ENCODE measurements at places on chromosomes 5 and 9. TPM values are rescaled to one million over a fixed set of nuclear protein-coding genes. Genes with fewer than 3 reads are reported as not detected.
A peak's percentile ranks its signal among the peaks of the same experiment; 100 is the strongest.

DNA sequence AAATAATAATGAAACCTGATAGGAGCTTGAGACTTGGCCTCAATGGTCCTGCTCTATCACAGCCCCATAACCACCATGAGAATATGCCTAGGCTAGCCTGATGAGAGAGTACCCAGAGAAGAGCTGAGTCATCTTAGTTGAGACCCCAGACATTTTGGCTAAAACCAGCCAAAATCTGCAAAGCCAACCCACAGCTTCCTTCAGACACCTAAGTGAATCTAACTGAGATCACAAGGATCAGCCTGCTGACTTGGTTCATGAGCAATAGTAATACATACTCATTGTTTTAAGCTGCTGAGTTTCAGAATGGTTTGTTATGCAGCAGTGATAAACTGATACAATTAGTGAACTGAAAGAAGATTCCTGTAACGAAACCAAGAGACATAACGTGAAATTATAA, 473.7 kb upstream of the PTGER4 start:
- H3K27me3 ChIP-seq: no peaks in the 10 kb centered on the region
- no peaks in the 10 kb centered on the region for H3K36me3 ChIP-seq
- H3K4me3 ChIP-seq: no peak overlapping the region
- no peak for DNase-seq
- no peak overlapping the region for H3K27ac ChIP-seq
- H3K4me1 ChIP-seq: peaks cover 4% of the 10 kb centered on the region

Gene CATSPER3
- 0.67 TPM for polyA plus RNA-seq

Gene NSG2
- not detected for polyA plus RNA-seq

Gene RUSC2
- polyA plus RNA-seq: not detected

DNA sequence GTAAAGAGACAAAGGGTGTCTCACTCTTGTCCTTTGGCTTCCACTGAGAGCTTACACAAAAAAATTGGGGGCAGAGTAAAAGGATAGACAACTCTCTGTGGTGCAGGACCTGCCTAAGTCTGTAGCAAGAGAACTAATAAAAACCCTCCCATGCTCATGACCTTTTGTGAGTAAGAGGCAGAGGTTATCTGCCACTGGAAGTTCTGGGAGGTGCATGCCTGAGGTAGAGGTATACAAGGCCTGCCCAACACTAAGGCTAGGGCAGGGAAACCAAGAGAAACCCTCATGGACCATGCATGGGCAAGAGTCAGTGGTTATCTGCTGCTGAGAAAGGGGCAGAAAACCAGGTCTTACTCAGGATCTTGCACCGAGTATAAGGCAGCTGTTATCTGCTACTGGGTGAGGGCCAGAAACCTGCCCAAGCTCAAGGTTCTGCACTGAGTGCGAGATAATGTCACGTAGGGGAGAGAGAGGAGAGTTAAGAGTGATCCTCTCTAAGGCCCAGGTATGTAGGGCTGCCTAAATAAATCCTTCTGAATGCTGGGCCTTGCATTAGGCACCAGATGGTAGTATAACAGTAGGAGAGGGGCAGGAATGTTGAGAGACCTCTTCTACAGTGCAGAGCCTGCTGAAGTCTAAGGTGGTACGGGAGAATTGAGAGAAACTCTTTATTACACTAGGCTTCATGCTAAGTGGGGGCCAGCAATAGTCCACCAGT, 143.4 kb downstream of the MACROH2A1 start:
- H3K27ac ChIP-seq: no peak overlapping the region
- H3K4me3 ChIP-seq: no peak overlapping the region
- H3K36me3 ChIP-seq: peaks cover 3% of the 10 kb centered on the region
- H3K27me3 ChIP-seq: peaks cover 4% of the 10 kb centered on the region
- no peaks in the 10 kb centered on the region for H3K4me1 ChIP-seq

DNA sequence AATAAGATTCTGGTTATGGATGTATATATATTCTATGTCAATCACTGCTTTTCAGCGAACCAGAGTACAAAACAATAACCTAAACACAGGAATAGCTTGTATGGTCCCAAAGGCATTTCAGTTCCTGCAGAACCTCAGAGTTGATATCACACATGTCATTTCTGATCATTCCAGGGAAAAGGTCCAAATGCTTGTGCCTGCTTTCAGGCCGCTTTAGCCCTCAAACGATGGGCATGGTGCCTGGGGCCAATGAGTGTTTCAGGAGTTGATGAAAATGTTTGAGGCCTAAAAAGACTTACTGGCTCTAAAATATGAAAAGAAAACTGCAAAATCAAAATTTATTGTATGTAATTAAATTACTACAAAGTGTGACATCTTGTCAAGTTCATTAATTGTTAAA, 22.8 kb downstream of the ANGPTL2 start:
- no peak for DNase-seq
- H3K4me3 ChIP-seq: no peak overlapping the region
- no peaks in the 10 kb centered on the region for H3K36me3 ChIP-seq
- no peak overlapping the region for H3K27ac ChIP-seq
- H3K4me1 ChIP-seq: no peaks in the 10 kb centered on the region

Gene OSMR
- 0.18 TPM for polyA plus RNA-seq

DNA sequence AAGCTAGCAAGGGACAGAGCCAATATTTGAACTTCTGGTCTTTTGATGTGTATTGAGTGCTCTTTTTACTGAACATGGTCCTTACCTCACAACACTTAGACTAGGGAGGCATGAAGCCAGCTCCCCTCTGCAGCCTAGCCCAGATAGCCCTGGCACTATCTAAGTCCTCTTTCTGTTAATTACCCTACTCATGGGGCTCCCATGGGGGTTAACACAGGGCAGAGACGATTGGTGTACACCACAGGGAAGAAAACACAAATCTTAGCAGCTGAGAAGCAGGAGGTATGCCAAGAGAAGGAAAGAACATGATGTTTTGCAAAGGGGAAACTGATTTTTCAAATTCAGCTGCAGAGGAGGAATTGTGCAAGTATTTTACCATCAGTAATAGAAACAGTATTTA, 383.8 kb downstream of the TMEM232 start:
- H3K27ac ChIP-seq: peak overlapping the region; percentile 22
- H3K4me3 ChIP-seq: no peak overlapping the region
- no peak for DNase-seq
- no peaks in the 10 kb centered on the region for H3K36me3 ChIP-seq

GRCh38 chr5:56950626-56951125, 1.2 kb downstream of the MIER3 start:
- H3K4me3 ChIP-seq: peak overlapping the region; percentile 91
- peak overlapping the region; percentile 92 for H3K27ac ChIP-seq

DNA sequence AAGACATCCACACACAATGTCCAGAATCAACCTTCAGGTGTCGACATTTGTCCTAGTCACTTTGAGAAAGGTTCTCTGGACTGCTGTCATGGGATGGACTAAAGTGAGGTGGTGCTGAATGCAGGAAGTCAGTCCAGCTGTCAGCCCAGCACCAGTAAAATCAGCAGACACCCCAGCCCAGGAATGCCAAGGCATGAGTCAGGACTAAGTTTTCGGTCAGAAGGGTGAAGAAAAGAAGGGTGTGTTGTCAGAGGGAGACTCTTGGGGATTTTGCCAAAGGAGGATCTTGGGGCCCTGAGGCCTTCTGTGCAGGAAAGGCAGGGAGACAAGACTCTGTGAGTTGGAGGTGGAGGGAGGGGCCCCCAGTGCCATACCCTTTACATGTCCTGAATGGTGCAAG, 69.0 kb upstream of the XPA start:
- DNase-seq: no peak
- no peak overlapping the region for H3K4me3 ChIP-seq
- no peaks in the 10 kb centered on the region for H3K4me1 ChIP-seq
- peaks cover 29% of the 10 kb centered on the region for H3K27me3 ChIP-seq

Gene SLC6A19
- not detected for polyA plus RNA-seq

GRCh38 chr5:43661102-43661501, 58.1 kb downstream of the NNT start:
- peaks cover 2% of the 10 kb centered on the region for H3K4me1 ChIP-seq
- no peak overlapping the region for H3K4me3 ChIP-seq
- H3K36me3 ChIP-seq: peaks cover 32% of the 10 kb centered on the region

- no peaks in the 10 kb centered on the region for H3K36me3 ChIP-seq
- no peak for DNase-seq
- peaks cover 15% of the 10 kb centered on the region for H3K27me3 ChIP-seq
- no peak overlapping the region for H3K4me3 ChIP-seq
Measured at GRCh38 chr9:14207352-14207995, 106.5 kb downstream of the NFIB start.

DNA sequence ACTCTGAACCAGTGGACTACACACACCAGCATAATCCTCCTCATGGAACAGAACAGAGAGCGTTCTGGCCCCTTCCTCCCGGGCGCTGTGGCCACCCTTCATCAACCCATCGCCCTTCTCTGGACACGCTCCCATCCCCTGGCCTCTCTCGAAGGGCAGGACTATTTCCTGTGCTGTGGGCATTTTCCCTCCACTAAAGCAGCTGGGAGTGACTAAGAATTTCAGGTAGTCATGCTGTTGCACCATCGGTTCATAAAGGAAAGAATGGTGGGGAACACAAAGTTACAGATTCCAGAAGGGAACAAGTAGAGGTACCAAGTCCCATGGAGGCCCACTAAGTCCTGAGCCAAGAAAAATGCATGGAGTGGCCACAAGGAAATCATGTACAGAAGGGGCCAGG, 68.6 kb downstream of the EPB41L4B start:
- H3K36me3 ChIP-seq: no peaks in the 10 kb centered on the region
- no peak overlapping the region for H3K4me3 ChIP-seq
- H3K27ac ChIP-seq: no peak overlapping the region
- H3K4me1 ChIP-seq: no peaks in the 10 kb centered on the region
- DNase-seq: no peak
- no peaks in the 10 kb centered on the region for H3K27me3 ChIP-seq

- no peak overlapping the region for H3K27ac ChIP-seq
- no peak overlapping the region for H3K4me3 ChIP-seq
- DNase-seq: no peak
- H3K27me3 ChIP-seq: no peaks in the 10 kb centered on the region
- no peaks in the 10 kb centered on the region for H3K4me1 ChIP-seq
- no peaks in the 10 kb centered on the region for H3K36me3 ChIP-seq
Measured at GRCh38 chr5:160129841-160130240, 10.6 kb upstream of the PWWP2A start.

Gene EIF4E1B
- not detected for polyA plus RNA-seq

Gene FLT4
- 0.93 TPM for polyA plus RNA-seq

GRCh38 chr9:38226491-38226951, 157.5 kb upstream of the SHB start:
- H3K27me3 ChIP-seq: peaks cover 1% of the 10 kb centered on the region
- H3K4me1 ChIP-seq: peaks cover 18% of the 10 kb centered on the region
- peak overlapping the region; percentile 76 for H3K4me3 ChIP-seq
- peak overlapping the region; percentile 94 for H3K27ac ChIP-seq
- H3K36me3 ChIP-seq: peaks cover 7% of the 10 kb centered on the region

Gene DOCK8
- polyA plus RNA-seq: 45.7 TPM

DNA sequence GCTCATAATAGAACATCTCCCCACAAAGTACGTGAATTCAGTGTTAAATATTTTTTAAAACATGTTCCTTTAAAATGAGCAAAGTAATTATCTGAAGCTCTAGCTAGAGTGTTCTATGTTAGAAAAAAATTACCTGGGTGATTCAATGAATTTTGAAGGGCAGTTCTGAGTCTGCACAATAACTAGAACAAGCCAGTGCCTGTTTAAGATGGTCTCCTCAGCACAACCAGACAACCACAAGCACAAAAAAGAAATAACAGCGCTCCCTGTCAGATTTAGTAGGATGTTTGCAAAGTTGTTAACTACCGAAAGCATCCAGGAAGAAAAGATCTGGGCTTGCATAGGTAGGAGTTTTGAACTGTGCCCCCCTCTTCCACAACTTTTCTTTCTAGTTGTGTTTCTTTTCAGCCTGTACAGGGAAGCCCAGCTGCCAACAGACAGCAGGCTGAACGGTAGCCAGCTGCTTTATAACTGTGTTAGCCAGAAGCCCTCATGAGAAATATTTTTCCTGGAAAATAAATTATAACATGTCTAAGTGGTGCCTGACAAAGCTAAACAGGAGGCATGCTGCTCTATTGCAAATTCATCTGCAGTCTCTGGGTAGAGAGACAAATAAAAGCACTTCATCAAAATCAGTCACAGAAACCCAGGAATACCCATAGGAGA, 1026.9 kb downstream of the MAT2B start:
- no peak overlapping the region for H3K27ac ChIP-seq
- H3K4me1 ChIP-seq: no peaks in the 10 kb centered on the region
- no peaks in the 10 kb centered on the region for H3K27me3 ChIP-seq
- no peak overlapping the region for H3K4me3 ChIP-seq

GRCh38 chr5:72121780-72122445, 14.6 kb downstream of the MAP1B start:
- no peaks in the 10 kb centered on the region for H3K36me3 ChIP-seq
- H3K27me3 ChIP-seq: peaks cover 22% of the 10 kb centered on the region
- no peak overlapping the region for H3K27ac ChIP-seq
- no peak overlapping the region for H3K4me3 ChIP-seq

GRCh38 chr5:122120957-122121356, 8.4 kb upstream of the ZNF474 start:
- H3K4me3 ChIP-seq: no peak overlapping the region
- H3K27ac ChIP-seq: no peak overlapping the region
- DNase-seq: no peak
- H3K4me1 ChIP-seq: no peaks in the 10 kb centered on the region
- no peaks in the 10 kb centered on the region for H3K36me3 ChIP-seq
- peaks cover 14% of the 10 kb centered on the region for H3K27me3 ChIP-seq

Gene F2RL2
- polyA plus RNA-seq: 0.80 TPM

- H3K36me3 ChIP-seq: peaks cover 26% of the 10 kb centered on the region
- H3K27ac ChIP-seq: no peak overlapping the region
- no peaks in the 10 kb centered on the region for H3K27me3 ChIP-seq
- no peak for DNase-seq
- H3K4me3 ChIP-seq: no peak overlapping the region
- H3K4me1 ChIP-seq: no peaks in the 10 kb centered on the region
Measured at GRCh38 chr9:3281399-3281798, 244.4 kb downstream of the RFX3 start.

Gene GPR150
- 2.1 TPM for polyA plus RNA-seq

GRCh38 chr9:5419987-5420386, 17.7 kb downstream of the PLGRKT start:
- peaks cover 7% of the 10 kb centered on the region for H3K36me3 ChIP-seq
- no peak overlapping the region for H3K27ac ChIP-seq
- H3K4me1 ChIP-seq: peaks cover 23% of the 10 kb centered on the region
- no peak for DNase-seq

Gene GMCL2
- not detected for polyA plus RNA-seq

- H3K36me3 ChIP-seq: no peaks in the 10 kb centered on the region
- H3K27me3 ChIP-seq: no peaks in the 10 kb centered on the region
- no peak overlapping the region for H3K4me3 ChIP-seq
- no peak overlapping the region for H3K27ac ChIP-seq
- DNase-seq: peak; percentile 26
Measured at GRCh38 chr5:64811050-64811640, 42.4 kb downstream of the CWC27 start.

- DNase-seq: no peak
- H3K27ac ChIP-seq: no peak overlapping the region
- H3K4me1 ChIP-seq: peaks cover 8% of the 10 kb centered on the region
- H3K36me3 ChIP-seq: no peaks in the 10 kb centered on the region
Measured at GRCh38 chr9:134412298-134412711, 86.0 kb downstream of the RXRA start.

DNA sequence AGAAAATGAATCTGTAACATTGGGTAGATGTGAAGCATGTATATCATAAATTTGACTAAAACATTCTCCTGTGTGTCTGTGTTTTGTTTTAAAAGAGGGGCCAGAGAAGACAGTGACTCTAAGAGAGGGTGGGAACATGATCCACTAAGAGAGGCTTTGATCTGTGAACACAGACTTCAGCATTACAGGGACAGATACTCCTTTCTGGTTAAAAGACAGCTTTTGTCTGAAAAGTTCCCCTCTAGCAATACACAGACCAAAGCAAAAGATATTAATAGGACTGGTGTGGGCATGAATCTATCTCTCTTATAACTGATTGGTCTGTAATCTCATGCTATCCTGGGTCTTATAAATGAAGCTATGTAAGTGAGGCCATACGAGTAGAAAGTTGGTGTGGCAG, 150.9 kb downstream of the NUDT12 start:
- no peak overlapping the region for H3K4me3 ChIP-seq
- no peak overlapping the region for H3K27ac ChIP-seq
- no peaks in the 10 kb centered on the region for H3K4me1 ChIP-seq
- no peaks in the 10 kb centered on the region for H3K36me3 ChIP-seq
- no peak for DNase-seq
- peaks cover 29% of the 10 kb centered on the region for H3K27me3 ChIP-seq

Data from naive thymus-derived CD8-positive, alpha-beta T cell (primary cell).